Stimulated activated CD8-positive, alpha-beta memory T cell treated with anti-CD3 and anti-CD28 coated beads, Interleukin-15, amount 100 ng/mL, for 24 hours (primary cell): ENCODE measurements at places on chromosomes 4 and X.

GRCh38 chr4:4852591-4853362 is 6.7 kb upstream of the MSX1 start:
- DNase-seq, result no peak

- DNase-seq, result no peak
Measured at GRCh38 chrX:8955511-8955910, 78.4 kb downstream of the FAM9B start.

GRCh38 chrX:27679281-27679680 is 89.1 kb downstream of the DCAF8L2 start:
- DNase-seq, result no peak

DNA sequence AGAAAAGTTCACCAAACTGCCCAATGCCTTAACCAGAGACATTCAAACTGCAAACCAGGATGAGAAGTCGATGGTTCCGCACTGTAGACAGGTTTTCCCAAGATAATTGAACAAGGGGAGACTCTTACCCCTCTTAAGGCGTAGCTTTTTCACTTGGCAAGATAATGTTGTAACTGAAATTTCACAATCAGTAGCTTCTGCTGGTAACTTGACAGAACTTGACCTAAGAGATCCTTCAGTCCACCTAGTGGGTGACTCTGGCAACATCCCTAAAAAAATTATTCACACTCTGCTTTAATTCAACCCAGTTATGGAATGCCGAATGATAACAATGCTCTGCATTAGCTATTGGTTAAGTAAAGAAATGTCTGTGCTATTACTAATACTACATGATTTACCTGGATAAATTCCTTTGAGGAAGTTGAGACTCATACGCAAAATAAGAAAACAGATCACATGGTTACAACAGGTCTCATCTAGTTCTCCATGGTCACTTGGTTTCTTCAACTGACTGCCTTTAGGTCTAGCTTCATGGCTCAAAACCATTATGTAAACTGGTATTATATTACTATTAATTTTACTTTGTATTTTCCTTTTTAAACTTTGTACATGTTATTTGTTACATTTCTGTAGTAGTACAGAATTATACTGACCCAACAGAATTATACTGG is 9.1 kb downstream of the ELF2 start:
- no peak for DNase-seq

- no peak for DNase-seq
Measured at GRCh38 chr4:120568731-120569130, 353.8 kb downstream of the PRDM5 start.

- DNase-seq, result no peak
Measured at GRCh38 chrX:5163663-5164062, 1065.0 kb downstream of the NLGN4X start.
